Activated CD4-positive, CD25-positive, alpha-beta regulatory T cell treated with anti-CD3 and anti-CD28 coated beads, Interleukin-2, amount 50 U/mL, for 16 hours (primary cell): ENCODE measurements at places on chromosomes 6 and 20.
A peak's percentile ranks its signal among the peaks of the same experiment; 100 is the strongest.

DNA sequence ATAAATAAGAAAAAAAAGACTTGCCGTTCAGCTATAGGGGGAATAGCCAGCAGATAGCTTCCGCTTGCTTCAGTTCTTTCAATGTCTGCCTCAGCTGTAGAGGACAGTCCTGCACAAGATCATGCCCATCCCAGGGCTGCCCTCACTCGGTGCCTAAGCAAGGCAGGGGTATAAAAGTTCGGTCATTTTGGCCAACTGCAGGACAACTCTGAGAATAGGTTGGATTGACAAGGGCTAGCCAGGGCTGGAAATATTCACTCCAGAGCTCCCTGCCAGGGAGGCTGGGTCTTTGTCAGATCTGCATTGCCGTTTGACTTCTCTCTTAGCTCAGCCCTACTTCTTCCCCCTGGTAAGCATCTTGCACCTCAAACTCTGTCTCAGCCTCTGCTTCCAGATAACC lies 8.4 kb downstream of the PROCR start:
- no peak for DNase-seq

DNA sequence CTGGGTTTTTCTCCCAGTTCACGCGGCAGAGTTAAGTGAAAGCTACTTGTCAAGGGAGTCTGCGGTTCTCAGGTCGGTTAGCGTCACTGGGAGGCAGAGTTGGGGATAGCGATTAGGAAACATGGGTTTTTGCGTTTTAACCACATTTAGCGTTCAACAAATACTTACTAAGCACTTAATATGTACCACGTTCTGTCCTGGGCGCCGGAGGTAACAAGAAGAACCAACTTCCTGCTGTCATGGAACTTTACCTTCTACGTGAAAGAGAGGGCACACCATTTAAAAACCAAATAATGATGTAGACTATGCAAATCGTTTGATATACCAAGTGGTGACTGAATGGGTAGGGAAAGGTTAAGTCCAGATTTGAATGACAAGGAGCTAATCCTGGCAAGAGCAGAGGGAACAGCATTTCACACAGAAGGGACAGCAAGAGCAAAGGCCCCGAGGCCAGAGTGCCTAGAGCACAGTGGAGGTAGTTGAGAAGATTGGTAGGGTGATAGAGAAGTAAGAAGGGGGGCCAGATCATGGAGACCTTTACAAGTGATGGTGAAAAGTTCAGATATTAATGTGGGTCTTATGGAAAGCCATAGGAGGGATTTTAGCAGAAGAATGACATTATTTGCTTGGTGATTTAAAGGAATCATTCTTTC lies 744 bp downstream of the RIOK1 start:
- no peak for DNase-seq

DNA sequence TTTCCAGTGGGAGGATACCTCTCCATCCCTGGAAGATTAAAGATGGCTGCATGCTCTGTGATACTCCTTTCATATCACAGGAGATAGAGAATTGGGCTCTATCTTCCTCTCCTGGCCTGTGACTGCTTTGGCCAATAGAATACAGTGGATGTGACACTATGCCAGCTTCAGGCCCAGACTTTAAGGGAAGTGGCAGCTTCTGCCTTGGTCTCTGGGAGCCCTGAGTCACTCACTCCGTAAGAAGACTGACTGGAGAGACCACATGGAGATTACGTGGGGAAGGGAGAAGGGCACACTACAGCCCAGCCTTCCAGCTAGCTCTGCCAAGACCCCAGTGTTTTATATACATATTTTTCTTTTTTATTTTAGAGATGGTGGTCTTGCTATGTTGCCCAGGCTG lies 10.4 kb upstream of the MMP9 start:
- DNase-seq = no peak

DNA sequence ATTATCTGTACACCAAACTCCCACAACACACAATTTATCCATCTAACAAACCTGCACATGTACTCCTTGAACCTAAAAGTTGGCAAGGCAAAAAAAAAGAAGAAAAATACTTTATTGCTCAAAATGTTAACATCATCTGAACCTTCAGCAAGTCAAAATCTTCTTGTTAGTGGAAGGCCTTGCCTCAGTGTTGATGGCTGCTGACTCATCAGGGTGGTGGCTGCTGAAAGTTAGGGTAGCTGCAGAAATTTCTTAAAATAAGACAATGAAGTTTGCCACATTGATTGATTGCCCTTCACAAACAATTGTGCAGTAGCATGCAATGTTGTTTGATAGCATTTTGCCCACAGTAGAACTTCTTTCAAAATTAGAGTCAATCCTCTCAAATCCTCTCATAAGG lies 2.7 kb upstream of the WFDC11 start:
- DNase-seq = no peak

GRCh38 chr20:32031007-32031958 lies 20.8 kb upstream of the HCK start:
- peak; percentile 19 for DNase-seq

- DNase-seq = no peak
Observed at GRCh38 chr6:66418906-66419305, 711.9 kb upstream of the EYS start.

GRCh38 chr20:24131684-24132083 lies 143.1 kb upstream of the GGTLC1 start:
- no peak for DNase-seq

- no peak for DNase-seq
Observed at GRCh38 chr6:2760882-2761842, 4.0 kb upstream of the WRNIP1 start.

- peak; percentile 42 for DNase-seq
Observed at GRCh38 chr6:109073344-109074132, 21.1 kb downstream of the SESN1 start.

- DNase-seq = no peak
Observed at GRCh38 chr20:63333241-63333836, 27.8 kb downstream of the CHRNA4 start.

DNA sequence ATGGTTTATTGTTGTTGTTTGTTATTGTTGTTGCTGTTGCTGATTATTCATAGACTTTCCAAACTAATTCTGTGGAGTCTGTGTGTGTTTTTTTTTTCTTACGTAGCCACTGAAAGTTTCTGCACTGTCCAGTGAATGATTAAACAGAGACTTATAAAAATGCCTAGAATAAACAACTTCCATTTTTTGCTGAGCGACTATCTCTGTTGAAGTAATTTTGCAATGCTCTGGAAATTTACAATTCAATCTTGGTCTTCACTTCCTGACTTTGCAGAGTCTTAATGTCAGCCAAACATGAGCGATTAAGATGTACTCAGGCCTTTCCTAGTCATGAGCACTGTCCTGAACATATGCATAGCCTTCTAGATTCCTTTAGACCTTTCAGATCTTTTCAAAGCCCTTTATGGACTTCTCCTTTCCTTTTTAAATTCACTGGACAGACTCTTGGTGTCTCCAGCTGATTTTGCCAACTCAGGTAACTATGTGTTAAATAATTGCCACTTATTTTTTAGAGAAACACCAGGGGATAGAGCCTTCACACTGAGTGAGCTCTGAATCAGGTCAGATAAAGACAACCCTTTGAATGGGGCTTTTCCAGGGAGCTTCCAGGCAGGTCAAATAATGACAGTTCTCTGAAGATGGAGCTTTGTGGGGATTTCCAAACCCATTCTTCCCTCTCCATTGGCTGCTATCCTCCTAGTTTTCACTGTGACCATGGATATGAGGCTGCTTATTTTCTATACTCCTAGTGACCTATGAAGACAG lies 622.8 kb upstream of the EPHA7 start:
- DNase-seq = no peak

- DNase-seq = no peak
Observed at GRCh38 chr20:61757678-61758563, 307.8 kb downstream of the TAF4 start.

DNA sequence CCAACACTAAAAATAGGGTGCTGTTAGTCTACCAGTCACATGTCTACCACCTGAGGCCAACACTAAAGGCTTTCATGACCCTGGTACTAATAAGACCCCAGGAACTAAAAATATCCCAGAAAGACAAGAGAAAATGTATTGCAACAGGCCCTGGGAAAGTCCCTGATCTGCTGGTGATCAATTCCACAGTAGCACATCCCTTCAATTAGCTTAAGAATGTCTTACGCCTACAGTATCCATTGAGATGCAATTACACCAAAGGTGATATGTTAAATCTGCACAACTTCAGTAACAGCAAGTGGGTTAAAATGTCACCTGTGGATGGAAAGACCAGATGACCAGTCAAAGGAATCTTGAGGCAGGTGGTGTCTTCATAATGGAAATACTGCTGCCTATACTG lies 3.1 kb downstream of the SEMG1 start:
- DNase-seq = no peak

- DNase-seq = no peak
Observed at GRCh38 chr6:40585651-40586269, 1.4 kb downstream of the LRFN2 start.

- no peak for DNase-seq
Observed at GRCh38 chr6:32522302-32523047, 7.6 kb downstream of the HLA-DRB5 start.

DNA sequence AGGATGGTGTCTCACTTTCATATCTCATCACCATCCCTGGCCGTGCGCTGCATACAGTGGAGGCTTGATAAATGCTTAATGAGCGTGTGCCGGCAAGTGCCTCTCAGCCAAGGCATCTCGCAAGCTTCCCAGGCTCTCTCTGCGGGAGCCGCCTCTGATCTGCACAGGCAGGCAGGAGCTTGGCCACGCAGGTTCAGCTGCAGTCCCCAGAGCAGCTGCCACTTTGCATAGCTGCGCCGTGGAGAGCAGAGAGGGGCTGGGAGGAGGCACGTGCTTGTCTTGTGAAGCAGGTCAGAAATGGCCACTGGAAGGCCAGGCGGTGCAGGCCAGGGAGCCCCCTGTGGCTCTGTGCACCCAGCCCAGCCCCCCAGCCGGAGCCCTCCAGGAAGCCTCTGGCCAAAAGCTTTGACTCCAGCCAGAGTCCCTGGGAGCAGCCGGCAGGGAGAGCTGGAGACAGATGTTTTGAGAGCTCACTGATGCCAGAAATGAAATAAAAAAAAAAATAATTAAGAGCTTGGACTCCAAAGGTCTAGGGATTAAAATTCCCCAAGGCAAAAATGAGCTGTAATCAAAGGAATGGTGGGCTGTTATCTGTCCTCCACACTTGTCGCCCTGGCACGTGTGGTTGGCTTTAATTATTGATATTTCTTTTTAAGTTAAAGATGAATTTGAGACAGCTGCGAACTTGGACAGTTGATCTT lies 377.0 kb downstream of the CDH4 start:
- no peak for DNase-seq

- DNase-seq = no peak
Observed at GRCh38 chr20:32780749-32781655, 18.8 kb downstream of the DNMT3B start.

- no peak for DNase-seq
Observed at GRCh38 chr6:21046276-21046675, 512.0 kb downstream of the CDKAL1 start.

DNA sequence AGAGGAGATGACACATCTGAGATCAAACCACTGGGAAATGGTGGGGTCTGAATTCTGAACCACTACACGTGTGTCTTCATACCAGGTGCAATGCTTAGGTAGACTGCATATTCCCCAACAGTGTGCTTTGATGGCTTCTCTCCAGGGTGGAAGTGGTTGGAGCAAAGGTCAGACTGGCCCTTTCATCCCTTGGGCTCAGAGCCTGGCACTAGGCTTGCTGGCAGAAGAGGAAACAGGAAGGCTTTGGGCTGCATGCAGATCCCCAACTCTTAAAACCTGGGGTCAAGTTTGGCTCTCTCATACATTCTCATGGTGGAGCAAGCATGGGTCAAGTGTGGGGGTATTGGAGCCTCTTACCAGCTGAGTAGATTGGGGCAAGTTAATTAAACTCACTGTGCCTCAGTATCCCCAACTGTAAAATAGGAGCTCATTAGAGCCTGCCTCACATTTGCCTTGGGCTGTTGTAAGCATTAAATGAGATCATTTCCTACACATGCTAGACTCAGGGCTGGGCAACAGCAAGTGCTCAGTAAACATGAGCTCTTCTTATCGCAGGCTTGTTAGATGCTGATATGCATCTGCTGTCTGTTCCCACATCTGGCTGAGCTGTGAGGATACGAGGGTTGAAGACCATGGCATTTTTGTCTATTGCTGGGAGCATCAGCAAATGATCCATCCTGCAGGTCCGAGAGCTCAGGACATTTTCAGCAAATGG lies 51.6 kb upstream of the FAM83D start:
- no peak for DNase-seq

- DNase-seq = no peak
Observed at GRCh38 chr6:160801418-160801817, 99.4 kb downstream of the PLG start.

- DNase-seq = no peak
Observed at GRCh38 chr20:63961664-63962425, 5.6 kb upstream of the UCKL1 start.

- peak; percentile 58 for DNase-seq
Observed at GRCh38 chr6:135183002-135183531, 2.0 kb downstream of the MYB start.

DNA sequence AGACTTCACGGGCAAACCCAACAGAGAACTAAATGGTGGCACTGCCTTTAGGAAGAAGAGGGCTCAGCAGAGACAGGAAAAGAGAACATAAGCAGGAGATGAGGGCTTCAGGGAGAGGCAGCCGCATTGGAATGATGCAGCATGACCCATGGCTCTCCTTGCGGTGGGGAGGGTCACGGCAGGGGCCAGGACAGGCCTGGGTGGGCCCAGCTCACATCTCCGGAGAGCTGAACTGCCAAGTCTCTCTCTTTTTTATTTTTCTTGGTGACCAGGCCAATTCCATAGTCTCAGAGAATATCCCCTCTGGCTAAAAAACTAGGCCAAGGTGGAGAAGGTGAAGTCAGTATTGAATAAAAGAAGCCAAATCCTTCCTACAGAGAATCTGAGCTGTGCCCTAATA lies 77.5 kb upstream of the TRAF3IP2 start:
- no peak for DNase-seq
